Cerebellar nuclear complex (tissue), 1 donor: ENCODE measurements at places on chromosomes 4 and X.

DNA sequence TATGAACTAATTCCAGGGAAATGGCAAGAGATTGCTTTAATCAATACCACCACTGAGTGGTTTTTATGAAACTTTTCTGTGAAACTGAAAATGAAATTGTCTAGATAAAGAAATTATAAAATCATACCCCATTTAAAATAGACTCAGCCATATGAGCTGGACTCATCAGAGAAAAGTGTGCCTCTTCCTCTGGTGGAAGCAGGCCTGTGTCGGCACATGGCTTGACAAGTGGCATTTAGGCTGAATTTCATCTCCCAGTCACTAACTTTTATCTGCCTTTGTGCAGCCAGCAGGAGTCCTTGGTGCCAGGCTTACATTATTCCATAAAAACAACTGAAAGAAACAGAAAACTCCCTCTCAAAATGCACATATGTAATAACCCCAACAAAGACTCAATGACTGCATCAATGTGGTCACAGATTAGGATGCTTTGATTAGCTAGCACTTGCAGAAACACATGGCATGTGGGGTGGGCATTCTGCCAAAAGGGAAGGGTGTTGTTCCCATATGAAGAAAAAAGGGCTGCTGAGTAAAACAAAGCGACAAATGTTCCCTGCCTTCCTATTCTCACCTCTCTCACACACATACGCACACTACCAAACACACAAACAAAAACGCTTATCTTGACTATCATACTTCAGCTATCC, 232.3 kb downstream of the PABPC4L start:
- DNase-seq: no peak

- DNase-seq: no peak
These were observed 420.3 kb downstream of the FAT4 start for GRCh38 chr4:125735102-125735501.

GRCh38 chrX:9188117-9188516, 154.2 kb upstream of the FAM9B start:
- no peak for DNase-seq

- DNase-seq: no peak
These were observed 66.3 kb downstream of the TSC22D3 start for GRCh38 chrX:107709266-107709806.

GRCh38 chr4:17230727-17231126, 281.2 kb downstream of the QDPR start:
- no peak for DNase-seq

GRCh38 chr4:173442223-173442932, 43.5 kb upstream of the SCRG1 start:
- DNase-seq: no peak
